ENCODE measurements at places on chromosomes 5 and 9.

- DNase-seq: no peak
Observed at GRCh38 chr5:156095709-156096241, 231.2 kb upstream of the SGCD start.

GRCh38 chr5:107487056-107487542, 183.6 kb downstream of the EFNA5 start:
- DNase-seq: no peak

GRCh38 chr9:20940447-20941173, 90.8 kb downstream of the HACD4 start:
- no peak for DNase-seq

GRCh38 chr9:70951749-70952727, 169.4 kb downstream of the TRPM3 start:
- DNase-seq: no peak

DNA sequence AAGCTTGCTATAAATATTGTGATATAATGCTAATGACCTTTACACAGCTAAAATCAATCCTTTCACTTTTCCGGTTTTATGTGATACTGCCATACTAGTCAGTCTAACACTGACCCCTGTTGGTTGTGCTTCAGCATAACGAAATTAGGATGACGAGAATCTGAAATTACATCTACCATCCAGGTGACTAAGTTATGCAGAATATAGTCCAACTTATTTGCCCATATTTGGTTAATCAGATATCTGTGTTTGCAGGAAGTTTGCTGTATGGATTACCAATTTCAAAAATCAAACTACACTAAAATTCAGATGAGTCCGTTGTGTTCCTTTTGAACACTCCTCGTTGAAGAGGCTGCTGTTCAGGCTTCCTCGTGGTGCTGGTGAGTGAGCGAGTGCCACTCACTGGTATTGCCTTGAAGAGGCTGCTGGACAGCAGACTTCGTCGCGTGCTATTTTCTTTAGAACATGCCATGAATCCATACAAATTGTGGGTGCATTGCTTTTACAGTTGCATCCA, 32.5 kb downstream of the TENT4A start:
- DNase-seq: no peak

DNA sequence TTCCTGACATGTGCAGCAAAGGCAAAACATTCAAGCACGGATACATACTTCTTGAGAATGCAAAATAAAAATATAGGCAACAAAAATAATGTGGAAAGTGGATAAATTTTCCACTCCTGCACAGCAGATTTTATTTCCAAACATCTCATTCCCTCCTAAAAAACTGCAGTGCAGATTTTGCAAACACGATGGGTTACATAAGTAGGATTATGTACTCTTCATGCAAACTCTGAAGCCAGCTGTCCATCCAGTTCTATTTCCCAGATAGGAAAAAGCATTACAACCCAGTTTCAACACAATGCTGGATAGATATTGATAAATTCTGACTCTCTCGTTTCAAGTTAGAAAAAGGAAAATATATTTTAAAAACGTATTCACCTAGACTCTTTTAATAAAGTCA, 52.7 kb upstream of the CCNG1 start:
- DNase-seq: no peak

GRCh38 chr5:69517763-69518212, 25.2 kb downstream of the OCLN start:
- DNase-seq: no peak

DNA sequence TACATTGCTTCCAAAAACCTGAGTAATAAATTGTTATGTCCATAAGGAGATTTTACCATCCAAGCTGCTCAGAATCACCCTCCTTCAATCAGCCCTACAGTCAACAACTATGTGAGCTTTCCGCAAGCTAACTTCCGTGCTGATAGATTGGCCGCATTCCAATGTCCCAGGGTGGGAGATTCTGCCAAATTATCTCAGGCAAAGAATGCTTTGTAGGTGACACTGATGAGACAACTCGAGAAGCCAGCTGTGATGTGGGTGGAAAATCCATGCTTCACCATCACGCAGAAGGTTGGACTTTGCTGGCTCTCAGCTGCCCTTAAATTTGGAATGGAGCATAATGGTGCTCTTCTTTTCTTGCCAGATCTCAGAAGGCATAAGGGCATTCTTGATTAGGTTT, 44.9 kb upstream of the HCN1 start:
- DNase-seq: no peak

GRCh38 chr9:133055788-133056420, 5.9 kb upstream of the CEL start:
- DNase-seq: no peak

DNA sequence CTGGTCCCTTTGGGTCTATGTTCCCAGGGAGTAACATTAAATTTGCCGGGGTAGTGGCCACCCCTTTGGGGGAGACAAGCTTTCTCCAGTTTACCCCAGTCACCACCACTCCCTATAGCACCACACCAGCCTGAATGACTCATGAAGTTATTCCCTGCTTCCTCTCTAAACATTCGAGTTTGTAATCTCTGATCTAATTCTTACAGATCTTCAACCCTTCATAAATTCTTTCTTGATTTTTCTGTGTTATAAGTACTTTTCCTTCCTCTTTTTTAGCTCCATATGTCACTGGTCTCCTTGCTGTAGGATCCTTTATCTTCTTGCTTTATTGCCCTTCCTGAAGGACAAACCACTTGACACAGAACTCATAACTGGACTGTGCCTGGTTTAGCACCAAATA, 55.6 kb downstream of the GNA14 start:
- DNase-seq: no peak

- no peak for DNase-seq
Observed at GRCh38 chr9:135049460-135049859, 38.0 kb upstream of the OLFM1 start.

DNA sequence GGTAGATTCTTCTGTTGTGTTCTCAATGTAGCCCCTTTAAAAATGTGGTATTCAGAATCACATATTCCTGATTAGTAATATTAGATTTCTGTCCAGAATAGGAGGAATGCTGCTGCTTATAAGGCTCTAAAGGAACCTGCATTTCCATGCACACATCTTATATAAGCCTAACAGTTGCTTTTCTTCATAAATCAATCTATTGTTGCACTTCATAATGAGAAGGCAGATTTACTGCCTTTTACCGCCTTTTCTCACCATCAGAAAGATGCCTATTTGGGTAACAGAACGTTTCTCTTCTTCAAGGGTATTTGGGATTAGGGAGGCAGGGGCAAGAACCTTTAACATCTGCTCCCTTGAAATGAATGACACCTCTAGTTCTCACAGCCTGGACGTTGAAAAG, 243.4 kb downstream of the MLLT3 start:
- no peak for DNase-seq

DNA sequence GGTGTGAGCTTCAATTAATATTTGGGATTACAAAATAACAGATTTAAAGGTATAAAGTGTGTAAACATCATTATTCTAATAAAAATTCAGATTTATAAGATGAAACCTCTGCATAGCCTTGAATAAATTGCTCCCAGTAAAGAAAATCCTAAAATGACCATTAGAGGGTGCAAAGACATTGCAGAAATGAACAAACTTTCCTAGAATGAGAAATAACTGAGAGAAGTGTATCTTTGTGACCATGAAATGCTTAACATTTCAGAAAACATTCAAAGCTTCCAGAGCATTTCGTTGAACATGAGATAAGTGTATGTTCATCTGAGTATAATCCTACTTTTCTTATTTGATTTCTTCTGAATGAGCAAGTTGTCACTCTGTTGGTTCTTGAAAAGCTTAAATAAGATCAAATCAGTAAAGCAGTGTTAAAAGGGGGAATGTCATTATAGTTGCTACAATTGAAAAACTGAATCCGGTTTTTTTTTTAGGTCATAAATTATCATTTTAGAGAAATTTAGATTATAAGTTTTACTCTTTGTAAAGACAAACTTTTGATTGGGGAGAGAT, 24.7 kb upstream of the NUDT12 start:
- no peak for DNase-seq

- peak; percentile 26 for DNase-seq
Observed at GRCh38 chr5:160021831-160022446, 13.0 kb downstream of the TTC1 start.

- no peak for DNase-seq
Observed at GRCh38 chr5:16597946-16598694, 18.7 kb downstream of the RETREG1 start.

DNA sequence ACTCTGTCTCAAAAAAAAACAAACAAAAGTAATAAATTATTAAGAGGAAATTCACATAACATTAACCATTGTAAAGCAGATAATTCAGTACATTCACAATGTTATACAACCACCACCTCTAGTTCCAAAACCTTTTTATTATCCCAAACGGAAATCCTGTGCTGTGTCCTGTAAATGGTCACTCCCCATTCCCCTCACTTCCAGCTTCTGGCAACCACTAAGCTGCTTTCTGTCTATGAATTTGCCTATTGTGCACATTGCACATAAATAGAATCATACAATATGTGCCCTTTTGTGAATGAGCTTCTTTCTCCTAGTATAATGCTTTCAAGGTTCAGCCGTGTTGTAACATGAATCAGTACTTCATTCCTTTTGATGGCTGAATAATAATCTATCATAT, 20.8 kb downstream of the C9orf152 start:
- DNase-seq: no peak

GRCh38 chr5:135996611-135997010, 32.2 kb upstream of the TGFBI start:
- no peak for DNase-seq

DNA sequence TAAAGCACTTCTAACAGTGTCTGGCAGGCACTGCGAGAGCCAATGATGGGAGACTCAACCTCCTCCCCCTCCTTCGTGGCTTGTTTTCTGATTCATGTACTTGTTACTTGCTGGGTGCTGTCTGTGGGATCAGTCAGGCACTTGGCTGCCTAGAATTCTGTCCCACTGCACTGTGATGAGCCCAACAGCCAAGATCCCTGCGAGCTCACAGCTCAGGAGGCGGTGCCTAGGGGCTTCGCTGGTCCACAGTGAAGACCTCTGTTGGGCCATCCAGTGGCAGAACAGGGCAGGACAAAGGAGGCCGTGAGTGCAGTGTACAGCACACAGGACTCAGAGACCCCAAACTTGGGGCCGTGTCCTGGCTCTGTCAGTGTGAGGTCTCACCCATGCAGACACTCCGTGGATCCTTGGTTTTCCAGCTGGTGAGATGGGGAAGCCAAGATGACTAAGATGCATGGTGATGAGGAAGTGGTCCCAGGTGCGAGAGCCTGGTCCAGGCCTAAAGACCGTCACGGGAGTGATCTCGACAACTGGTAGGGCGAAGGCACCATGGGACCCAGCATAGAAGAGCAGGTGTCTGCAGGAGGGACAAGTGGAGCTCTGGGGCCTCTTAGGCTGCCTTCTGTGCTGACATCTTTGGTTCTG, 19.5 kb downstream of the MYMK start:
- DNase-seq: no peak

GRCh38 chr5:113230711-113231652, 203.8 kb downstream of the TSSK1B start:
- DNase-seq: no peak

GRCh38 chr9:107260437-107261081, 22.5 kb upstream of the RAD23B start:
- DNase-seq: no peak

- DNase-seq: peak; percentile 4
Observed at GRCh38 chr9:105385381-105385985, 62.4 kb upstream of the FSD1L start.

DNA sequence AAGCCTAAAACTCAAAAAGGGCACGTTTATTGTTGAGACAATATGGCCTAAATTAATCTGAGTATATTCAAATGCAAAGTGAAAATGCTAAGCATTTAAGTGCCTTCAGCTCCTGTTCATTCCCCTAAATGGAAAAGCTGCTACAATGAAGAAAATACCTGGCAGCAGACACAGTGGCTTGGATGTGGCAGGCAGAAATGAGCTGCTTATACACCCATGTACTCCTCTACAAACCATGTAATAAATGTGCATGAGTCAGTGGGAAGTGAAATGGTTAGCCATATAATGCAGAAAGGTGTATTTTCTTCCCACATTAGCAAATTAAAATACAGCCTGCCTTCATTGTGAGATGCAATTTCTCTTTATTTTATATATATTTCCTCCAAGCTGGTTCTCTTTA, 859.2 kb upstream of the SEMA6A start:
- no peak for DNase-seq

DNA sequence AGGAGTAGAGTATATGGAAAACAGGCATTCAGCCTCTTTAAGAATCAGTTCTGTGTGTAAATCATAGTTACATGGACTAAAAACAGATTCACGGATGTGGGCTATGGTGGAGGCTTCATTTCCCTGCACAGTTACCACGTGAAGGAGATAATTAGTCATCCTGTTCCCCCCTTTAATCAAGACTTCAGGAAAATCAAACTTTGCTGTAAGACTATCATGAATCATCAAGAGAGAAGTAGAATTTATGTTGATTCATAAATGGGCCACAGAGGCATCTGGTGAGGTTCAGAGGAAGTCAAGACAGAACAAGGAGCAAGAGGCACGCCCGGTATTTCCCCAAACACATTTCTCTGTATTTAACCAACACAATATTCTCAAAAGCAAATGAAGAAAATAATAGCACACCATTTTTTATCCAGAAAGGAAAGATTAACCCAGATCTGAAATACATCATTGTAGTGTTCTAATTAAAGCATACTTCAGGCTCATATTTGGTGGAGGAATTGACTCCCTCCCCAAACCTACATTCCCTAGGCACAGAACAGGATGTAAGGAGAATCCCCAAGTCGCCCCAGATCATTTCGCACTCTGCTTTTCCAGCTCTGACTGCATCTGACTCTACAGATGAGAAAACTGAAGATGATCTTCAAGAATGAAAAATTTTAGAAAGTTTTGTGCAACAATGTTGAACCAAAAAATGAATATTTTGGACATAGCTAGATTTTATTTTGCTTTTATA, 175.8 kb upstream of the GAS1 start:
- peak; percentile 9 for DNase-seq

- no peak for DNase-seq
Observed at GRCh38 chr9:114011313-114011712, 66.8 kb downstream of the AMBP start.

DNA sequence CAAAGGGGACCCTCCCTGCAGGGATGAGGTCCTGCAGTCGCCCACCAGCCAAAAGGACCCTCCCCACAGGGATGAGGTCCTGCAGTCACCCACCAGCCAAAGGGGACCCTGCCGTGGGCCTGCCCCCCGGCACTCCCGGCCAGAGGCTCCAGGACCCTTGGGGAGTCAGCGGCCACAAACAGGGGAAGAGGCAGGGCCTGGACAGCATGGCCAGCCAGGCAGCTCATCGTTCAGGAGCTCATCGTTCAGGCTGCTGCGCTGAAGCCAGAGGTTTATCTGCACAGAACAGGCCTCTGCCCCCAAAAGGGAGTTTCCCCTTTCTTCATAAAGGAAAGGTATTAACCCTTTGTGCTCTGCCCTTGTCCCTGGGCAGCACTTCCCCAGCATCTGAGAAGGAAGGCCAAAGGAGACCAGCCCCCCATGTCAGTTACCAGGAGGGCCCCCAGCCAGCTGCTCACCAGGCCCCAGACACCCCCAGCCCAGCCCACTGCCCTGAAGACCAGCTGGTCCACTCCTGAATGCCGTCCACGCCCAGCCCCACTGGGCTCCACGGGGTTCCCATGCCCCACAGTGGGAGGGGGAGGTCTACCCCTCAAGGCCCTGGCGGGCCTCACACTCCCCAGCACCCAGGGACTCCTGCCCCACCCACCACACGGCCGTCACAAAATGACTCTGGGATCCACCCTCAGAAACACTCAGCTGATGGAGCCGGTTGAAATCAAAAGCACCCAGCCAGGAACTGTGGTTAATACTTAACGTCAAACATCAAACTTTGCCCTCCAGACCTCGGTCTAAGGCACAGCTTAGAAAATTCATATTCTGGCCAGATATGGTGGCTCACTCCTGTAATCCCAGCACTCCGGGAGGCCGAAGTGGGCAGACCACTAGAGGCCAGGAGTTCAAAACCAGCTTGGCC, 6.3 kb downstream of the SLC12A7 start:
- DNase-seq: peak; percentile 35

All from stimulated activated CD4-positive, alpha-beta T cell treated with anti-CD3 and anti-CD28 coated beads, Interleukin-1b, Interleukin-23, amount 100 ng/mL, for 48 hours (primary cell).